ENCODE measurements at places on chromosomes 11 and 22.

DNA sequence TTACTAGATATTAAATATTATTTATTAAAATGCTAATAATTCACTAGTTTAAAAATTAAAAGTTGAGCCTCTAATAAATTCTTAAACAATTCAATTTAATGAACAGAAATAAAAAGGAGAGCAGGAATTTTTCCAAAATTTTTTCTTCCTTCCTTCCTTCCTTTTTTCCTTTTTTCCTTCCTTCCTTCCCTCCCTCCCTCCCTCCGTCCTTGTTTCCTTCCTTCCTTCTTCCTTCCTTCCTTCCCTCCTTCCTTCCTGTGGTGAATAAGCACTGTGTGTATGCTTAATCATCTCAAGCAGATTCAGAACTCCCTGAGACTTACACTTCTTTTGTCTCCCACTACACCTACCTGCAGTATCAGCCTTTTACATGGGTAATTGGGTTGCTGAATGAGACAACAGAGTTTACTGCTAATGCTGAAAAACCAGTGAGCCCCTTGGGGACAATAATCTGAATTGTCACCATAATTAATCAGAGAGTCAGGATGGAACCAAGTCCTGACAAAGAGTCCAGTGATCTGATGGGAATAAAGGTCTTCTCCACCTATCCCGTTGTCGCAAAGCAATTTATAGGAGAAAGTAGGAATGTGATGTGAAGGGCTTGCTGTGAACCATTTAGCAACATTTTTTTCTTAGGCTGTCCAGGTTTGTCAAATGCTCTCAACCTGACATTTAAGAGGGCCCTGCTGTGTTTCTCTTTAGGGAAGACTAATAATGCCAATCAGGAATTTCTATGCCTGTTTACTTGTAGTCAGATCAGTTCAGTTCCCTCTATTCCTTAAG, 58.1 kb upstream of the CEP295 start:
- no peak for DNase-seq

GRCh38 chr22:20549232-20549841, 41.9 kb downstream of the MED15 start:
- DNase-seq, result peak; percentile 45

DNA sequence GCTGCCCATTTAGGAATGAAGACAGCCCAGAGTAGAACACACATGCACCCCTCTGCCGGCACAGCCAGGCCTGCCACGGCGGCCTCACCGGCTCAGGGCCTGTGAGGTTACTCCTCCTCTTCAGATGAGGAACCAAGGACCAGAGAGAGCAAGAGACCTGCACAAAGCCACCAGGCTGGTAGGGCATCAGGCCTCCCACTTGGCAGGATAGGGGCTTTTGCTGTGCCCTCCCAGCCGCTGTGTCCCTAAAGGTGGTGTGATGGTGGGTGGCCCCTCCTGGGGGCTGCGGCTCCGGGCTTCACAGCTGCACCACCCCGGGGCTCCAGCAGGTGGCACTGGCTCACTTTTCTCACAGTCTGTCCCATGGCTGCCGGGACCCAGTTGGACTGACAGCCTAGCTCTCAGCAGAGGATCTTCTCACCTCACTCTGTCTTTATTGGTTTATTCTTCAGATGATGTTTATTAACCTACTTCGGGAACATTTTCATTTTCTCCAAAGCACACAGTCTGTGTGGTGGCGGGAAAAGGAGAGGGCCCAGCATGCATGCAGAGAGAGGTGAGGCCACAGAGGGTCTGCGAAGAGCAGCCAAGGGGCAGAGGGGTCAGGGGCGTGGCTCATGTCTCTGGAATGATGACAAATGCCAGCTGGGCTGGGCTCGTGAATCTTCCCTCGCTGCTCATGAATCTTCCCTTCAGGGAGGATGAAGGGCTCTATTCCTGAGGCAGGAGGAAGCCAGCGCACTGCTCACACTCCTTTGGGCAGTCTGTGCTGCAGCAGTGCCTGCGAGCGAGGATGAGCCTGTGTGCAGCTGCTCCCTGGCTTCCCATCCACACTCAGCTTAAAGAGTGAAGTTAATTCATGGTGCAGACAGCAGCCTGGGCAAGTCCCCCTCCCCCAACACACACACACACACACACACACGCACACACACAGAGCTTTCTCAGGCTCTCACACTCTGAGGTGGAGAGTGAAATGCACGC, 101.1 kb upstream of the PITPNB start:
- DNase-seq, result peak; percentile 74

DNA sequence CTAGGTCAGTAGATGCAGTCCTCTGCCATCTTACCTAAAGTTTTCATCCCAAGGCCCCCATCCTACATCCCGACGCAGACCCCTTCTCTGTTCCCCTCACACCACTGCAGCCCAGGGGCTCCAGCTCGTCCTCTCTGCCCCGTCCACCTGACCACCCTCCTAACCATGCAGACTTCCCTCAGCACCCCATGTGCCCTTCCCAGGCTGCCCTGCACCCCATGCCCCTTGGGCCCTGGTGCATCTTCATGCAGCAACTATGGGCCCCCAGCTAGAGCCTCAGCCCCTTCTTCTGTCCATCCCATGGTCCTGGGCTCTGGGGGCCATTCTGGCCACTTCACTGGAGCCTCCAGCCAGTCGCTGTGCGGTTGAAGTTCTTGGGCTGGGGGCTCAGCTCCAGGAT, 2.9 kb downstream of the PRR33 start:
- no peak for DNase-seq

- no peak for DNase-seq
Measured at GRCh38 chr11:96893988-96894387, 504.2 kb downstream of the JRKL start.

DNA sequence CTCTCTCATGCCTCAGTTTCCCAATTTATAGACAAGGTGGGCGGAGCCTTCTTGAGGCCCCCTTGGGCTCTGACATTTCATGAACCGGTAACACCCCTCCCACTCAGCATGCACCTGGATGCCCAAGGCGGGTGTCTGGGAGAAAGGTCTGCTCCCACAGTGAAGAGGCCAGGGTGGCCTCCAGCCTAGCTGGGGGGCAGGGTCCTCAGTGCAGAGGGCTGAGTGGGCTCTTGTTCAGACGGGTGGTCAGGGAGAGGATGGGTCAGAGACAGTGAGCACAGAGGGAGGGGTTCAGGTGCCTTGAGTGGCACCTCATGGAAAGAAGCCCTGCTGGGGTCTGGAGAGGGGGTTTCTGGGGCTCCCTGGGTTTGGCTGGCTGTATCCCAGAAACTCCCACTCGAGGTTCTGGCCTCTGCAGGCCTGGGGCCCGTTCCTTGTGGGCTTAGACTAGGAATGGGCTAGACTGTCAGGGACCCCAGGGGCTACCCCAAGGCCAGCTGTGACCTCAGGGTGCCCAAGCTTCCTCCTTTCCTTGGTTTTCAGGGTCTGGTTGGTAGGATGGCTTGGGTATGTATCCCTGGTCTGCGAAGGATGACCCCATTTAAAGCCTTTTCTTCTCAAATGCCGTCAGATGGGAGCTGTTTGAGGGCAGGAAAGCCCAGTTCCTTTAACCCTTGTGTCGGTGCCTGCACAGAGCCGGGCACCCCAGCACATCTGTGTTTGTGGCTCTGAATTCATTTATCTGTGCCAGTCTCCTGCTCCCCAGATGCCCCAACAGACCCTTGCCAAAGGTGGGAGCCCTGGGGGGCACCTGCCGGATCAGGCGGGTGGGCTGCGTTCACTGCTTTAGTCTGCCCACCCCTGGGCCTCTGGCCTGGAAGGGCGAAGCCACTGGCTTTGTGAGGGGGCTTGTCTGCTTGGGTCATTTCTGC, 1.2 kb downstream of the SYNGR1 start:
- DNase-seq, result no peak

- no peak for DNase-seq
Measured at GRCh38 chr11:68324241-68324640, 11.8 kb downstream of the LRP5 start.

DNA sequence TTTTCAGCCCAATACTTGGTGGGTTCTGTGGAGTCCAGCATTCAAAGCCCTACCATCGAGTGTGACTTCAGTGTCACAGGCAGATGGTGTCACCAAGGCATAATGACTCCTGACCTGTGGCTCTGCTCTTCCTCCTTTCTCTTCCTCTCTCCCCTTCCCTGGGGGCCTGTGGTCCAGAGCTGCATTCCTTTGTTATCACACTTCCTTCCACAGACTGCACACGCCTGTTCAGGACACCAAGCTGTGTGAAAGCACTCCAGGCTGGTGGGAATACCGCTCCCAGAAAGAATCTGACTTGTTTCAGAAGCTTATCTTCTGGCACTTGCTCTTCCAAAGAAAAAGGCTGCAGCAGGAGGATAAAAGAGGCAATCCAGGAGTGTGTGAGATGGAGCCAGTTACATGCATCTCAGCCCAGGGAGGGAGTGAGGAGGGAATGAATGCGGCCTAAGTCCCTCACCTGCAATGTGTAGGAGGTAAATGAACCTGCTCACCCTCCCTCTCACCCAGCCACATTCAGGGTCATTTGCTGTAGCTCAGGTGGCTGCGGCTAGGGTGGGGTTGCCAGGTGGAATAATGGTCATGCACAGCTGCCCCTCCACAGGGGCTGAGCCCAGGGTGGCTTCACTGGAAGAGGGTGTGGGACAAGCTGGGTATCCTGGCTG, 79.3 kb downstream of the ADAMTS15 start:
- no peak for DNase-seq

- peak; percentile 40 for DNase-seq
Measured at GRCh38 chr11:61281581-61282250, 13.4 kb downstream of the VWCE start.

DNA sequence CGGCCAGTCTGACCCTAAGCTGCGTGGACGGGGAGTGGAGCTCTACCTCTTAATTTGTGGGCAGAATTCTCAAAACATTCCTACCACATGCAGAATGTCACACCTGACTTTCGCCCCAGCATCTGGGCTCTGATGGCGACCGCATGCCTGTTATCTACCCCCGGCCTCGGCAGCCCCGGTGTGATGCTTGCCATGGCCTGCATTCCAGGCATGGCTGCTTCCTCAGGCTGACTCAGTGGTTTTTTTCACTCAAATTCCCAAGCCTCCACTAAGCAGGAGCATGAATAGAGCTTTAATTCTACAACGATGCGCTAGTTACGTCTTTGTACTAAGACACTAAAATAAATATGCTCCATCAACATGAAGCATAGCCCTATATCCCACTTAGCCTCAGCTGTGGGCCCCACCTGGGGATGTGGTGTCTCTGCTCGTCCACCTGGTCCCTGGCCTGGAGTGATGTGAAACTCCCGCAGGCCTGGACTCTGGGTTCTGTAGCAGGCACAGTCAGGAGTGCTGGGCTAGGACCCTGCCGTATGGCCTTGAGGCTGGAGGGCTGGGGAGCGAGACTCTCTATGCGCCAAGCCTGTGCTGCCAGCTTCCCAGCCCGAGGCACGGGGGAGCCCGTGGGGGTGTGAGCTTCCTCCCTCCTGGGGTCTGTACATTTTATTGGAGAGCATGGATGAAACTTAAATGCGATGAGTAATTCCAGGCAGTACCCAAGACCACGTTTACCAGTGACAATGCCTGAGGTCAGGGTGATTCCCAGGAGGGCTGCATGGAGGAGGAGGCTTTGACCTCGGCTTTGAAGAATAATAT, 153.2 kb downstream of the CTTN start:
- no peak for DNase-seq

GRCh38 chr11:70359451-70360205, 38.7 kb upstream of the CTTN start:
- no peak for DNase-seq

DNA sequence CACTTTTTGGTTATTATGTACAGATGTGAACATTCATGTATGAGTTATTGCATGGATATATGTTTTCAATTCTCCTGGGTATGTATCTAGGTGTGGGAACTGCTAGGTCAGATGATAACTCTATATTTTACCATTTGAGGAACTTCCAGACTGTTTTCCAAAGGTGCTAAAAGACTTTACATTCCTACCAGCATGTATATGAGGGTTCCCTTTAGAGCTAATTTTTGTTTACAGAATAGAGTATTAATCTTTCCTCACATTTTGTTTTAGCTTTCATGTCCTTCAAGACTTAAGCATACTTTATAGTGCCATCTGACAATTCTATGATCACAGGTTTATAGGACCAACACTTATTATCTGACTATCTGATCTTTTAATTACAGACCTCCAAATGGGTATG, 59.6 kb downstream of the HIRA start:
- DNase-seq, result no peak

GRCh38 chr11:56271092-56271491, 2.9 kb upstream of the OR5T1 start:
- no peak for DNase-seq

DNA sequence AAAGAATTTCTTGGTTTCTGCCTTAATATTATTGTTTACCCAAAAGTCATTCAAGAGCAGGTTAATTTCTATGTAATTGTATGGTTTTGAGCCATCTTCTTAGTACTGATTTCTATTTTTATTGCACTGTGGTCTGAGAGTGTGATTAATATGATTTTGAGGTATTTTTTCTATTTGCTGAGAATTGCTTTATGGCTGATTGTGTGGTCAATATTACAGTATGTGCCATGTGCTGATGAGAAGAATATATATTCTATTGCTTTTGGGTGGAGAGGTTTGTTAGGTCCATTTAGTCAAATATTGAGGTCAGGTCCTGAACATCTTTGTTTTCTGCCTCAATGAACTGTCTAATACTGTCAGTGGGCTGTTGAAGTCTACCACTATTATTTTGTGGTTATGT, 20.7 kb upstream of the RAB38 start:
- DNase-seq, result no peak

DNA sequence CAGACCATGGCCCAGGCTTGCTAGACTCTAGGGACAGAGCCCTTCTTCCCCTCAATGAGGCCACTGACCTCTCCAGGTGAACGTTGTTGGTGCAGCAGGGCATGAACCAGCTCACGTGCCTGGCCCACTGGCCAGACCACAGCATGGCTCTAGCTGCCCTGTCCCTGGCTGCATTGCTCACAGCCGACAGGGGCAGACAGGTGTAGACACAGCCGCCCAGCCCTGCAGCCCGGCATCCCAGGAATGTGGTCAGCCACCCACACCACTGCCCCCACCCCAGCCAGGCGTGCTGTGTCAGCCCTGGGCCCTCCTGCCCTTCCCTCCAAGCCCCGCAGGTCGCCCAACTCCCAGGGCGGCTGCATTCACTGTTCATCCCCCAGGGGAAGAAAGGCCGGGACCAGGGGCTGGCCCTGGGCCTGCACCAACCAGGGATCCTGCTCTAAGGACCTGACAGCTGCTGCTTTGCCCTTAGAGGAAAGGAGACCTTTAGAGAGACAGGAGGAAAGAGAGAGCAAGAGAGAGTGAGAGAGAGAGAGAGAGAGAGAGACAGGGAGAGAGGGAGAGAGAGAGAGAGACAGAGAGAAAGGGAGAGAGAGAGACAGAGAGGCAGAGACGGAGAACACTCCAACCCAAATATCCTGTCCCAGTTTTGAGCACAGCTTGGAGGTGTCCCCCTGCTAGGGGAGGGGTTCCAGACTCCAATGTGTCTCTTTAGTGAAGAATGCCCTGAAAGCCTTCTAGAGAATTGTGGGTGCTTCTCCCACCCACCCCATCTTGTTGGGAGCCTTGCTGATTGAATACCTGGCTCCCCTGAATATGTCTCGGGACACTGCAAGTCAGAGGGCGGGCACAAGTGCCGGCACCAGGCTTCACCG, 44.2 kb upstream of the LINC01488 start:
- no peak for DNase-seq

Data from activated CD4-positive, alpha-beta T cell treated with anti-CD3 and anti-CD28 coated beads, Interleukin-2, amount 50 U/mL, for 48 hours (primary cell).